Activated naive CD4-positive, alpha-beta T cell (primary cell): ENCODE measurements at places on chromosomes 1 and 21.

GRCh38 chr1:31576743-31577455 lies 584 bp downstream of the TINAGL1 start:
- DNase-seq: no peak

DNA sequence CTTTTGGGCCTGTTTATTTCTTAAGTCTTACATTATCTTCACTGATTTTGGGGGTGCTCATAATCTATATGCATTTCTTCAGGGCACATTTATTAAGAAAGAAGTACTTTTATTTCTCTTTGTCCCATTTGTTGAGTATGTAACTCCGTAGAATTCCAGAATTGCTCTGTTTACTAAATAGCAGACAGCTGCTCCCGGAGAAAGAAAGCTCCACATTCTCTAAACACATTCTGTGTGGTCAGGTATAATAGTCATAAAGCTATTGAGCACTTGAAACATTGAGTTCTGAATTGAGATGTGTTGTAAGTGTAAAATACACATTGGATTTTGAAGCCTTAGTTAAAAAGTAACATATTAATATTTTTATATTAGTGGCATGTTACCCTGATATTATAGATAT lies 206.5 kb downstream of the SPATA17 start:
- no peak for DNase-seq

- no peak for DNase-seq
Measured at GRCh38 chr1:39689635-39690034, 1.6 kb downstream of the HPCAL4 start.

DNA sequence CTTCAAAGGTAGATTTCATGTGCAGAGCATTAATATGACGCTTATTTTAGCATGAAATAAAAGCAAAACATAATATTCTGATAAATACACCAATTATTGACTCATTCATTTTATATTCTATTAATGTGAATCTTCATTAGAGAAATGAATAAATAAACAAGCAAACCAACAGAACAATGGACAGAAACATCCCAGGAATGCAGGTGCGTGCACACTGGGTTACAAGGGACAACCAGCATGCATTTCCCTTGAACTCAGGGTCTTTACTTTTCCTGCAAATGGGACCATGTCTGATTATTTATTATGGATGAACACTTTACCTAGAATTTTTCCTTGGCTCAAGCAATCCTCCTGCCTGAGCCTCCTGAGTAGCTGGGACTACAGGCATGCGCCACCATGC lies 13.5 kb downstream of the LRRC53 start:
- no peak for DNase-seq

DNA sequence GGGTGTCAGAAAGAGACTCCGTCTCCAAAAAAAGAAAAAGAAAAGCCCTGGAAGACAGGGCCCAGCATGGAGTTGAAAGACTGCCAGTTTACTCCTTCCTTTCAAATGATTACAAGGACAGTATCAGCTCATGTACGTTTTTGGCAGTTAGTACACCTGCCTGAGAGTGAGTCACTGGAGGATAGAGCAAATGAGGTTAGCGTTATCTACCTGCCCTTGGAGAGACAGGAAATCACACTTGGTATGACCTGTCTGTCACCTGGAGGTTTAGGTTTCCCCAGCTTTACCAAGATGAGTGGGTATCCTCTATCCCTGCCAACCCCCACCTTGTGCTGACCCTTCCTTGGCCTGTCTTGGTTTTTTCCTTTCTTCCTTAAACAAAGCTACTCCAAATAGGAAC lies 96.8 kb upstream of the BMP8A start:
- no peak for DNase-seq

DNA sequence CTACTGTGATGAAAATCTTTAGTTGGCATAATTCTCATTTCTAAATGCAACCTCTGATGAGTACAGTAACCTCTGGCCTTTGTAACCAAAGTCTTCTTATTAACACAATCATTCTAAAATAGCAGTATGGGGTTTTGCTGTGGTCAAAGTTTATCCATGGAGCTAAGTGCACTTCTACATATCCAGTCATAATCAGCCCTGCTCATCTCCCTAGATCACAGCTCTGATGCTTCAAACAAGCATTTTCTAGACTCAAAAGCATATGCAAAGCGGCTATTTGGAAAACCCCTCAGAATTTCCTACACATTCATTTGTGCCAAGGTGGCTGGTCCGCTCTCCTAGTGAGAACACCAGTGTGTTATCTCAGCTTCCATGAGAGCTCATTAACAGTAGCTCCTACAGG lies 418.6 kb downstream of the MRPL39 start:
- DNase-seq: no peak

DNA sequence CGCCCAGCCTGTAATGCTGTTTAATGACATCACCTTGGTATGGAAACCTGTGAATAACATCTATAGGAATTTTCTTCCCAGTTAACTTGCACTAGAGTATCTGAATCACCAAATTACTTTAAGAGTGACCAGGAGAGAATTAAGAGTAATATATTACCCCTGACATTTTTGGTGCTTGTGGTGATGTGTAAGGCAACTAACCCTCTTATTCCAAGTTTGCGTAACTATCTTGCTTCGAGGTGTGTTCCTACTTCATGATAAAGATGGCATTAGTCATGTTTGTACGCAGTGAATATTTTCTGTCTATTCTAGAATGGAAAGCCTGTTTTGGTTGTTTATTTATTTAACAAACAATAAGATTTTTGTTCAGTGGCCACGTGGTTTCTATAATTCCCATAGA lies 131.3 kb downstream of the ZP4 start:
- no peak for DNase-seq

DNA sequence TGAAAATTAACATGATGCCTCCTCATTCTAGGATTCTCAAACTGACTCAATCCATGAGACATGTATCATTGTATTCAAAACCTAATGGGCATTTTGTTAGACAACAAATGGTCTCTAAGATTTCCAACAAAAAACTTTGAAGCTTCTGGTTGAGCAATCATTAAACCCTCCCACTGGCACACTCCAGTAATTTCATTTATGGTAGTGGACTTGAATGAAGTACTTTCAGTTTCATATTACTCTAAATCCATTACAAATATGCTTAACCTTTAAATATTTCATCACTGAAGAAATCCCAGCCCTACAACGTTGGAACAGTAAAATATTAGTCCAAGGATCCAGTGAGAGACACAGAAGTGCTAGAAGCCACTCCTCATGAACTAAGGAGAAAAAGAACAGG lies 43.5 kb downstream of the GBP6 start:
- no peak for DNase-seq

DNA sequence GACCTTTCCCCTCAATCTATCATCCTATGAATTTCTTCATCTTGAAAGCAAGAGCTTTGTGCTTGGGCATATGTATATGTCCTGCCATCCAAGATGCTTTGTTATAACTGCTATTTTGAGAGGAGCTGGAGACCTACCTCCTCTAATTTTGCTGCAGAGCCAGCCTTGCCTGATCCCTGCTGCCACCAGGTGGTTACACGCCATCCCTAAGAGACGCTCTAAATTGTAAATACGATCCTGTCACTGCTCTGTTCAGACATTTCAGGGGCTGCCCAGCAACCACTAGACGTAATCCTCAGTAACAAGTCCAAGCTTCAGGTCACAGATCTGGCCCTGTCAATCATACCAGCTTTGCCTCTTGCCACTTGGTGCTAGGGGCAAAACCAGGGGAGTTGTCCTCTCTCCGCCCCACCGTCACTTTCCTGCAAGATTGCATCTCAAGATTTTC lies 32.9 kb downstream of the GPA33 start:
- DNase-seq: no peak

- DNase-seq: no peak
Measured at GRCh38 chr1:185351734-185352466, 34.9 kb upstream of the IVNS1ABP start.

GRCh38 chr1:11842154-11843041 lies 5.2 kb downstream of the NPPA start:
- no peak for DNase-seq

DNA sequence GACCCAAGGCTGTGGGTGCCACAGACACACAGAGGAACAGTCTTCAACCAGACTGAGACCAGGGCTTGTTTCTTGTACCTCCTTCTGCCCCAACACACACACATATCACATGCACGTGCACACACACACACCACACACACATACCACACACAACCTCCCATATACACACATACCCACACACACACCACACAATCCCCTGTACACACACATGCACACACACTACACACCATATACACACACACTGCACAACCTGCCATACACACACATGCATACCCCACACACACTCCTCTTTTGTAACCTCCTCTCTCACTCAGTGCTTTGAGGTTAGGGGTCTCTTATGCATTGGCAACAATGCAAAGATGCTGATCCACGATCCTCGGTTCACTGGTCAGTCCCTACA lies 217.0 kb downstream of the AJAP1 start:
- no peak for DNase-seq

DNA sequence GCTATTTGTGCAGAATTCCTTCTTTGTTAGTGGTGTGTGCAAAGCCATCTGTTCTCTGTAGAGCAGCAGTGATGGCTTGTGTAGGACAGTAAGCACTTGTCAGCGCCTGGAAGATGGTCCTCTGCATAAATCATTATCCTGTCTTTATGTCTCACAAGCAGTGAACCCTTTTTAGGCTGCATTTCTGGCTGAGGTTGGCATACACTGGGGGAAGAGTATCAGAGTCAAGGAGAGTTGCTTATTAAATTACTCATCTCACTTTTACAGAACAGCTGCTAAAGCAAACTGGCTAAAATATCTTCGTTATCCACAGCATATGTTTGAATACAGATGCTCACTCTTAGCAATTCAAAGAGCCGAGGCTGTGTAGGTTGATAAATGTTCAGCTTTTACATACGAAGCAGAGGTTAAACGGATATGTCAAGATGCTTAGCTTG lies 54.6 kb upstream of the NCAM2 start:
- no peak for DNase-seq

- no peak for DNase-seq
Measured at GRCh38 chr1:169347688-169348382, 19.8 kb downstream of the NME7 start.

DNA sequence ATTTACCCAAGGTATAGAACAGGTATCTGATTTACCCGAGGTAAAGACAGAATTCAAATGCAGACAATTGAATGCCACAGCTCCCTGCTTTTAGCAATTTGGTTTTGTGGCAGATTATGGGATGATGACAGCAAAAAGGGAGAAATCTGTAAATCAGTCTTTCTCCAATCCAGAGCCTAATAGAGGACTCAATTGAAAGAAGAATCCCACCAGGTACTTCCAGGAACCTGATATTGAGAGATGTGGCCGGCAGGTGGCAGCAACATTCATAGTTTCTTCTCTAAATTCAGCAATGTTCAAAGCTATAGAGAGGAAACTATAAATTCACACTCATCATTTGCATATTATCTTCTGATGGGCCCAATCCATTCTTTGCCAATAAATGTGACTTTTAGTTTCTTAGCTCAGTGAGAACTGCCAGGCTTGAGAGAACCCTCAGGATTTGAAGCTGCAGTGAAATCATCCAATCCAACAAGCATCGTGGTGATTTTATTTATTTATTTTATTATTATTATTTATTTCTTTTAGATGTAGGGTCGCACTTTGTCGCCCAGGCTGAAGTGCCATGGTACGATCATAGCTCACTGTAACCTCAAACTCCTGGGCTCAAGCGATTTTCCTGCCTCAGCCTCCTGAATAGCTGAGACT lies 9.8 kb upstream of the PHACTR4 start:
- peak; percentile 48 for DNase-seq

DNA sequence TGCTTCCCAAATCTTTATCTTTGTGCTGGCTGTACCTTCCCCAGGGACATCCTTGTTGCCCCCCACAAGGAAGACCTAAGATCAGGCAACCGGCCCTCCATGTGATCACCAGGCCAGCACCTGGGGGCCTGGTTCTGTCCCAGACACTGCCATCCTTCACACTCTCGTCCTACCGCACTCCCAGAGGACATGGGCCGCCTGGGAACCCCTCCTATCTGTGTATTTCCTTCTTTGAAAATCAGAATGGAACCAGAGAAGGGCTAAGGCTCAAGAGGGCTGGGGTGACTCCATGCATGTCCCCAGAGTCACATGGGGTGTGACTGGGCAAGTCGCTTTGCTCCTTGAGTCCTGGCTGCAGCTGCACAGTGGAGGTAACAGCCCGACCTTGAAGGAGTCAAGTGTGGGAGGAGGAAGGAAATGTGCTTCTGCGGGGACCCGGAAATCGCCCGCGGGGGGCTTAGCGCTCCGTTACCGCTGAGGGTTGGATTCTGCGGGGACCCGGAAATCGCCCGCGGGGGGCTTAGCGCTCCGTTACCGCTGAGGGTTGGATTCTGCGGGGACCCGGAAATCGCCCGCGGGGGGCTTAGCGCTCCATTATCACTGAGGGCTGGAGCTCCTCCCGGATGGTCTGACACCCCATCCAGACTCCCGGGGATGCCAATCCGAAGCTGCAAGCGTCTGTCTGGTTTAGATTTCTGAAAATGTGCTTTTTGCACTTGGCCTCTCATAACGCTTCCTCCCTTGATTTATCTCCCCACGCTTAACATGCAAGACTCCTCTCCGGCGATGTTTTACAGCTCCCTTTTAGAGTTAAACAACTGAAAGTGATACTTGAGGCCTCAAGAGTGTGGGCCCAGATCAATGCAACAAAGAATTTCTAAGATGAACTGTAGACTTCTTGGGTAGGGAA lies 278.9 kb downstream of the NPHP4 start:
- no peak for DNase-seq

DNA sequence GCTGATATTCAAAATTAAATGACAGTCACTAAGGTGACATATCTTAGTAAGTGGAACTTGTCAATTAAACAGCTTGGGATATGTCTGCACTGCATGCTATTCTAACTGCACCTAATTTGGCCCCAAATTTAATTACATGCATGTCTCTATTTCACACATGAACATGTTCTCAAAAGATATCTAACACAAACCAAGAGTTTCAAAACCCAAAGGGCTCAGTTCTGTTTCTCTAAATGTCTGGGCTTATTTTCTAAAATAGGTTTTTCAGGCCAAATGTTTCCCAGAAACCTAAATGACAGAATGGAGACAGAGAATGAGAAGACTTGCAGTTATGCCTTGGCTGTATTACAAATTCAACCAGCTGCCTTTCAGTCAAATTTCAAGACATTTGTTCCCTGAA lies 11.3 kb downstream of the RAB29 start:
- DNase-seq: no peak

DNA sequence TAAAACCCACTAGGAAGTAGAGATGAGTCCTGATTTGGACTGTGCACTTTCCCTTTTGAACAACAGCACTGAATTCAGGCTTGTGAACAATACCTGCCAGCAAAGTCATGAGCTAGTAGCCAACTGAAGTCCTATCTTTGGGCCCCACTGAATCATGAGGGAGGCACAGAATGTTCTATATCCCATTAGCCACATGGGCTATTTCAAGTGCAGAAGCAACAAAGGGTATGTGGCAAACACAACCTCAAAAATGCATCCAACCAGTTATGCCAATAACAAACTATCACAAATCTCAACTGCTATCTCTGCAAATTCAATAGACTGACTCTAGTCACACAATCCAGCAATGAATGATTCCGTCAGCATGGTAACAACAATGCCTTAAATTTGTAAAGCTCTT lies 276.0 kb downstream of the MRPL39 start:
- no peak for DNase-seq

DNA sequence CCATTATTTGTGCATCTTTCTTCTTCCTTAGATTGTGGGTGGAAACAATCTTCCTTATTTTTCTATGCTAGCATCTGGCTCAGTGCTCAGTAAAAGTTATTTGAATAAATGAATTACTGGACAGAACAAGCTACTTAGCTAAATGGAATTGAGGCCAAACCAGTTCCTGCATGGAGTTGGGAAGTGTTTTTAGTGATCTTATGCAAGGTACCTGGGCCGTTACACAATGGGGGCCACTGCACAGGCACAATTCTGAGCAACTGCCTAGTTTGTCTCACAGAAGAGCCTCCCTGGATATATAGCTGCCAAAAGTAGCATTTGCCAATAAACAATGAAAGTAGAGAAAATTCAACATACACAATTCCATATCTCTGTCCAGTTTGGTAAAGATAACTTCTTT lies 27.0 kb upstream of the SERBP1 start:
- no peak for DNase-seq
